ENCODE measurements at places on chromosomes 4 and X. TPM values are rescaled to one million over a fixed set of nuclear protein-coding genes. Genes with fewer than 3 reads are reported as not detected.

NLGN4X gene
- 24.0 TPM for total RNA-seq

GPRASP3 gene
- 10.9 TPM for total RNA-seq

CXorf66 gene
- total RNA-seq = not detected

CTAG1B gene
- not detected for total RNA-seq

SPANXD gene
- not detected for total RNA-seq

KIAA1210 gene
- 0.06 TPM for total RNA-seq

MAGEA2 gene
- 0.53 TPM for total RNA-seq

- ATAC-seq = no peak
Observed at GRCh38 chr4:119025420-119025819, 110.2 kb upstream of the MYOZ2 start.

- no peak for ATAC-seq
Observed at GRCh38 chr4:77703666-77704065, 98.0 kb downstream of the CXCL13 start.

GRCh38 chr4:156983366-156983765, 11.8 kb upstream of the PDGFC start:
- ATAC-seq = no peak

- no peak for ATAC-seq
Observed at GRCh38 chr4:1597021-1597931, 86.8 kb downstream of the FAM53A start.

DNA sequence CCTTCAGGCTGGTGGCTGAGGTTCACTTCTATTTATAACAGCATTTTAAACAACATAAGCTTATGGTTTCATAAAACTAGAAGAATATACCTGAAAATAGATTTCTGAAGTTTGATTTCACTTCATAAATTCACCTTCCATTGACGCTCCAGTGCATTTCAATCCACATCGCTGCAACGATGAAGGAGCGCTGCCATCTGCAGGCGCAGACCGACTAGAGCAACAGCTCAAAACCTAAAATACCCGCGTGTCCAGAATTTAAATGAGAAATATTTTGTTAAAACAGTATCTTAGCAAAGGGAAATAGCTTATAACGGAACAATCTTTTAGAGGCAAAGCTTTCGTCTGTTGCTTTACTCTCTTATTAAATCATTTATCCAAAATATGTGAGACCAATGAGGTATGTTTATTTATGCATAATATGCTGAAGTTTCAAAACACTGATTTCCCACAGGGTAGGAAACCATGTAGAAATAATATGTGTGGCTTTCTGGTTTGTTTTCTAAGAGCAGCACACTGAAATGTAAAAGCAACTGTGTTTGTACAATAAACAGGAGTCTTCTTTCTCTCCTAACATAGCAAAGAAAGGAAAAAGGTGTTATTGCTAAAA, 816.4 kb upstream of the FRG1 start:
- no peak for ATAC-seq

DNA sequence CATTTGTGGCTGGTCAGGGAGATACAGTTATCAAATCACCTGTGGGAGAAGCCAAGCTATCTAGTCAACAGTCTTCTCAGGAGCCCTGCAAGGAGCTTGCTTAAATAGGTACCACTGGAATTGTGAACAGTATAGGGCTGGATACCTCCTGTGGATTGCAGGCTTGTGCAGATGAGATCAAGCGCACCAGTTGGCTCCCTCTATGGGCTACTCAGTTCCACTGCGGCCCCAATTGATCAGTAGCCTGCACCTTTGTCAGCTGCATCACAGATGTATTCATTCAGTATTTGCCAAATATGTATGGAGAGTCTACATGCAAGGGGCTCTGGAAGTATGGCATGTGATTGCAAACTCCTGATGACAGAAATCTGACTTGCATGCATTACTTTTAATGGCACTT, 28.6 kb downstream of the TEX13A start:
- peak; percentile 66 for ATAC-seq

- no peak for ATAC-seq
Observed at GRCh38 chr4:2820216-2820982, 23.2 kb upstream of the ADD1 start.

DNA sequence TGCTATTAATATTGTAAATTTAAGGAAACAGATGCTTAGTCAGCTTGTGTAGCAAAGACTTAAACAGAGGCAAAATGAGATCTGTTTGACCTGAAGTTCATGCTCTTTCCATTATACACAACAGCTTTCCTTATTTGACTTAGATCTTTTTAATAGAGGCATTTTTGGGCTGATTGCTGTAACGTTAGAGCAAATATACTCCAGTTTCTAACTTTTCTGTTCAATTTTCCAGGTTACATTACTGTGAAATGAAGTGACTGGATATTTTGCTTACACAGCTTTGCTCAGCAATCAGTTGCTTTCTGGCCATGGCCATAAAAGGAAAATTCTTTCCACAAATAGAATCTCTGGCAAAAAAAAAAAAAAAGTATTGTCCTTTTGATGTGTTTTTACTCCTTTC, 146.2 kb downstream of the PCDH7 start:
- ATAC-seq = no peak

DNA sequence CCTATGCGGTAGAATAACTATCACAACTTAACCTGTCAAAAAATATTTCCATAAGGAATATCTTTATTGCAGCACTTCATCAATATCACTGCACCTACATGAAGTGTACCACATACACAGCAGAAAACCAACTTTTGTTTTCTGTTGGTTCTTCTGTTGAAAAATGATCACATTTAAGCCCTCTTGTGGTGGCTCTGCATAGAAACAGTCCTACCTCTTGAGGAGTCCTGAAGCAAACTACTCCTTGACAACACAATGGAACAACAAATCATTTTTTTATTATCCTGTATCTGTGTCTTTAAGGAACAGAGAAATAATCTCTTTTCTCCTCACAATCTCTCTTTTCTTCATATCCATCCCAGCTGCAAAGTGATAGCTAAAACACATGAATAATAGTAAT, 39.8 kb upstream of the ATOH1 start:
- ATAC-seq = no peak

DNA sequence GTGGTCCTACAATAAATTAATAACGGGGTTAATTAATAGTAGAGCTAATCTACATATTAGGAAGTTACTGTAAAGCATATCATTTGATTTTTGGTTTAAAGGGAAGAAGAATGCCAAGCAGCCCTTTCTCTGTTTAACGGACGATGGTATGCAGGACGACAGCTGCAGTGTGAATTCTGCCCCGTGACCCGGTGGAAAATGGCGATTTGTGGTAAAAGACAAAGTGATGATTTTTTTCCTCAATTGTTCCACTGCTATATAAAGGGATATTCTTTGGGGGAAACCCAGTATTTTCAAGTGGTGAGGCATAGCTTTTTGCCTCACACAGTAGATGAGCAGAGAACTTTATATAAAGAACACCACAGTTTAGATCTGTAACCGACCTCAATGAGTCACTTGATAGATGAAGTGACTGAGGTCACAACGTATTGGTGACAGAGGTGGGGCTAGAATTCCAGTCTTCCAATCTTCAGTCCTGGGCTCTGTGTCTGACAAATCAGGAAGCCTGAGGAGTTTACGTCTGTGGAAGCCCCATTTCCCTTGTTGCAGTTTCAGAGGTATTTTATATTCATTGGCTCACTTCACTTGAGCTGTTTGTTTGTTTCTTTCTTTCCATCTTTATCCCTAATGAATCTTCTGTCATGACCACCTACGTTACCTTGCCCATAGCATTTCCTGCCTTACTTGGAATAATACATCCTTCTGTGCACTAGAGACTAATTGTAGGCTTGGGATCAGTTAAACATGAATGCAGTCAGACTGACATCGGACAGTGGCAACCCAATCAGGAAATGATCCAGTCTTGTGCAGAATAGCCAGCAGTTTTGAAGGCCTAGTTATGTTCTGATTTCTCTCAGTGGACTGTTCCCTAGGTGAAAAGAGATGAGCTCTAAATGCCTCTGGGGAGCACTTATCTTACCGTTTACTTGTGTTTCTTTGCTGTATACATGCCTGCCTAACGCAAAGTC, 30.1 kb downstream of the ZRSR2 start:
- ATAC-seq = no peak

DNA sequence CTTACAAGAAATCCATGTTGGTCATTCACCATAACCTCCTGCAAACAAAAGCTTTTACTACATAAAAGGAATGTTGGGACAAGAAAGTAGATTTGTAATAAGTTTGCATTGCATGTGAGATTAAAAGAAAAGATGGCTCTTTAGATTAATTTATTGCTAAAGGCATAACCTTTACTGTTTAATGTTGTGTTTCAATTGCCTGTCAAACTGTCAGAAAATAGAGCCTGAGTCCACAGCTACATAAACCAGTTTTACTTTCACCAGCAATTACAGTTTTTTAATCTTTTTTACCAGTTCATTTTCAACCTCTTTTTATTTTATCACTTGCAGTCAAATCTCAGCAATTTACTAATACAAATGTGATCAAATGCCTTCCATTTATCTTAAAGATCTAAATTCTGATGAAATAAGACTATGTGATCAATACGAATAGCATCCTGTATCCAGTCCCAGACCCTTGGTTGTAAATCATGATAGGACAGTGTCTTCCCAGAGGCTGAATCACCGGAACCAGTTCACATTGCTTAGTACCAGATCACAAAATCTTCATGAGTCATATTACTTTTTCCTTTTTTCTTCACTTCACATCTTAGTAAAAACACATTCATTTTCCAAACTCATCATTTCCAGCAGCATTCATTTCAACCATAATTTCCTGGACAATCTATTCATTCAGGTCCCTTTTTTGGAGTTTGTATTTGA, 95.4 kb upstream of the FRG1 start:
- ATAC-seq = peak; percentile 86

DNA sequence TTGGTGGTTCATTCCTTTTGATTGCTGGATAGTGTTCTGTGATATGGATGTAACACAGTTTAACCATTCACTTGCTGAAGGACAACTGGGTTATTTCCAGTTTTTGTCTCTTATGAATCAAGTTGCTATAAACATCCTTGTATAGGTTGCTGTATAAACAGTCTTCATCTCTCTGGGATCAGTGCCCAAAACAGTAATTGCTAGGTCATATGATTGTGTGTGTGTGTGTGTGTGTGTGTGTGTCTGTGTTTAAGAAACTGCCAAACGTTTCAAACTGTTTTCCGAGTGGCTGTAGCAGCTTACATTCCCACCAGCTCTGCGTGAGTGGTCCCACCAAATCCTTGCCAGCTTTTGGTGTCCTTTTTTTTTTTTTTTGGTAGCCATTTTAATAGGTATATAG, 60.4 kb downstream of the F11 start:
- ATAC-seq = no peak

- ATAC-seq = peak; percentile 70
Observed at GRCh38 chrX:124194199-124194598, 138.3 kb upstream of the TEX13D start.

DNA sequence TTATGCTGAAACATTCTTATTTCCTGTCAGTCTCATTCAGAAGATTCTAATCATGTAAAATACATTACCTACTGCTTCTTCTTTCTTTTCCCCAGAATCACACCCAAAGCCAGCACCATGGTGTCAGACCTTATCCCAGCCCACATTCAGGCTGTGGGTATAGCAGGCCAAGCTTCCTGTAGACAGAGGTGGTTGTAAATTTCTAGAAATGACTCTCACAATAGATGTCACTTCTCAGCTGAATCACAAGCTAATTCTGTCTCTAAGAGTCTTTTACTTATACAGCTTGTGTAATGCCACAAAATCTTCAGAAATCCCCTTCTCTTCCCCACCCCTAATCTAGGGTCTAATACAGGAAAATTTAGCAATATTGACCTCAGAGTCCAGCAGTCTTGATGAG, 239.6 kb downstream of the PARM1 start:
- no peak for ATAC-seq

DNA sequence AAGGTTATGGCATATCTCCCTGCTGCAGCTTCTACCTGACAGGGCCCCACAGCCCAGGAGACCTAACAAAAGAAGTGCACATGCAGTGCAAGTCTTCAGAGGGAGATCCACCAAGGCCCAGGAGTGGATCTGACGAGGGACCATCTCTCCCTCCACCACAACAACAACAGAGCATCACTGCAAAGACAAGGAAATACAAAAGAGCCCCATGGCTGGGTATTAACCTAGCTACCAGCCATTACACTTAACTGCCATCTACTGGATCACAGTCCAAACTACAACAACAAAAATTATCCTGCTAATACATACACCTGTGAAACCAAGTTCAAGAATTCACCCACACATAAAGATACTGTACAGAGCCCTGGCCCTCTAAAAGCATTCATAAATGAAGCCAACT, 280.2 kb upstream of the SLC7A11 start:
- no peak for ATAC-seq

DNA sequence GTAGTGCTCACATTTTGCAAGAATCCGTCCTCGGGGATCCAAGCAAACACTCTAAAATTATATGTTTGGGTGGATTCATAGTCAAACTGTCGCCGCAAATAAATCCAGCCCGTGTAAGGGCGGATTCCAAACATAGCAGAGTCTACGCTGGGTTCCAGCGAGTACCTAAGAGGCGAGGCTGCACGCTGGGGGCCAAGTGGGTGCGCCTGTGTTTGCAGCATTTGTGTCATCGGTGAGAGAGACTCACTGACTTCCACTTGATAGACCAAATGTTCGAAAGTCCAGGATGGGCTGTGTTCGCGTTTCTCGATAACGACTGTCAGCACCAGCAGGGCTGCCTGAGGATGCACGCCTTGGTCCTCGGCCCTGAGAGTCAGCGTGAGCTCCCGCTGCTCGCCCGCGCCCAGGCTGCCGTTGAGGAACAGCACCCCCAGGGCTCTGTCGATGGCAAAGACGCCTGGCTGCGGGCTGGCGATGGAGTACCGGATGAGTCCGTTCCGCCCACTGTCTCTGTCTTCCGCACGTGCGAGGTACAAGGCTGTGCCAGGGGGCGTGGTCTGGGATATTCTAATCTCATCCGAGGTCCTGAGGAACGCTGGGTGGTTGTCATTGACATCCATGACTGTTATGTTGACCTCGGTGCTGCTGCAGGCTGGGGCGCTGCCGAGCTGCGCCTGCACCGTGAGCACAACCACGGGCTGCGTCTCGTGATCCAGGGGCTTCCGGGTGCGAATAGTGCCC, 158.7 kb downstream of the DCHS2 start:
- peak; percentile 94 for ATAC-seq

GRCh38 chr4:26402458-26402857, 81.6 kb downstream of the RBPJ start:
- no peak for ATAC-seq

- ATAC-seq = no peak
Observed at GRCh38 chr4:143700416-143701352, at the start of gene FREM3. Gene FREM3, minus strand, starts transcription at chr4:143700675. Its CDS starts 0 bp downstream, at chr4:143700675.

- no peak for ATAC-seq
Observed at GRCh38 chr4:100372432-100372831, 145.4 kb downstream of the EMCN start.

DNA sequence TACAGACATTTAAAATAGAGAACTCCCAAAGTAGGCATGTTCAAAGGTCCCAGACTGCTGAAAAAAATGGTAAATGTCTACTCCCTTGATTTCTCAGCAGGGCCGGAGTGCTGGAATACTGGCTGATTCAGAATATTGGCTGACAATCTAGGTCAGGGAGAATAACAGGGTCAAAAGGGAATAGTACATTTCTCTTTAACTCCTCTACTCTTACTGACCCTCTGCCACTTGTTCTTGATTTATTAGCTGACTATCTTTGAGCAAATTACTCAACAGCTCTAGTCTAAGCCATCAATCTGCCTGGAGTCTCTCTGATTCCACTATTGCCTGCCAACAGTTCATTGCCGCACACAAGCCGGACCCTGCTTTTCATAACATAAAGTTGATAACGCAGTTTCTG, 19.7 kb upstream of the NWD2 start:
- ATAC-seq = no peak

GRCh38 chr4:165094873-165095272, 17.8 kb downstream of the TMEM192 start:
- no peak for ATAC-seq
